Caudate nucleus (tissue), 63 donors: ENCODE measurements at places on chromosomes 7 and 10.

GRCh38 chr7:45390180-45390579, 184.0 kb upstream of the ADCY1 start:
- DNase-seq, result no peak

DNA sequence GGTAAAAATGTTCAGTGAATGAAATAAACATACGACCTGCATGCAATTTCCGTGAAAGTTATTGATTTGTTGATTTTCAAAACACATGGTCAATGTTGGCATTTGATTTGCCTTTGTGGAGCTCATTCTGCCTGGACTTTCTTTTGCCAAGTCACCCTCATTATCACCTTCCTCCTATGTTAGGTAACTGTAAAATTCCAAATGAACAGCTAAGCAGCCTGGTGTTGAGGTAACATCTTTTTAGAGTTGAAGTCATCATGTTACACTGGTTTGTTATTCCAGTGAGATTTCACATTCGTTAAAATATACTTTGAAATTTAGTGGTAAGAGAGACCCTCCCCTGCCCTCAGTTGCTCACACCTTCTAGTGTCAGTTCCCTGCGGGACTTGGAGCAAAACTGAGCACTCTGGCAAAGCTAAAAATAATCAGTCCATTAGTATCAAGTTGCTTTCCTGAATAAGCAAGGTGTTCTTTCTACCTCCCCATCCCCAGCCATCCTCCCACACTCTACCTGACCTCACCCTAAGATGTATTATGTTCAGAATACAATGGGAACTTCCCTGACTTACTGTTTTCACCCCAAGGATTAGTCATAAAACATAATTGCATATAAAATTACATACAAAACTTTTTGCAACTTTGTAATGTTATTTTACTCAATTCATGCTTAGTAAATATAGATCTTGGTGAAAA, 283.3 kb upstream of the SEMA3A start:
- DNase-seq, result no peak

- no peak for DNase-seq
Measured at GRCh38 chr7:130369831-130370550, 10.3 kb upstream of the CPA1 start.

DNA sequence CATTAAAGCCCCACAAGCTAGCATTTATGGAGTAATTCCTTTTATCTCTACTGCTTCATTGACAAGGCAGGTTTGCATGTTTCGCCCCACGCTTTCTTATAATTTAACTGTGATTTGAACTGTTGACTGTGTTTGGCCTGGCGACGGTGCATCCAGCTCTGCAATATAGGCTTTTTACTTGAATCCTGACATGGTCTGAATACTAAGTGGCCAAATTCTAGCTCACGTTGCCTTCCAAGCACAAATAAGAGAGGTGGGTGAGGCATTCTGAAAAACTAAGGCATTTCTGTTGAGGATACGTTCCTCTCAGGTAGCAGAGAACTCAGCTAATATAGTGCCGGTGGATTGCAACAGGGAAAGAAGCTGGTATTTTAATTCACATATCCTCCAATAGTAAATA, 61.8 kb downstream of the NRP1 start:
- no peak for DNase-seq

- DNase-seq, result no peak
Measured at GRCh38 chr10:44973323-44974081, 5.1 kb downstream of the DEPP1 start.

DNA sequence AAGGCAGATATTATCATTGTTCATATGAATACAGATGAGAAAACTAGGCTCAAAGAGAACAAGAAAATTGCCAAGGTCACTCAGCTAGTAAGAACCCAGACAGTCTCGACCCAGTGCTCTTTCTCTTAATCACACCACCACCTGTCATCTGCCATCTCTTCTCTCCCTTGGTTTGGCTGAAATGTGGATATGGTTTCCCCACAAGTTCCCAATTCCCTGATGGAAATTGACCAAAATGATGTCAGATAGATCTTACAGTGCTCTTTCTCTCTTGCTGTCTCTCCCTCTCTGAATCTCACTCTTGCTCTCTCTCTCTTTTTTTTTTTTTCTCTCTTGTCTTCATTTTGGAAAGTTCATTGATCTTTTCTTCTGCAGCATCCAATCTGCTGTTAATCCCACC, 9.1 kb downstream of the C10orf90 start:
- no peak for DNase-seq

- no peak for DNase-seq
Measured at GRCh38 chr10:103592186-103593021, 98.9 kb downstream of the NEURL1 start.

DNA sequence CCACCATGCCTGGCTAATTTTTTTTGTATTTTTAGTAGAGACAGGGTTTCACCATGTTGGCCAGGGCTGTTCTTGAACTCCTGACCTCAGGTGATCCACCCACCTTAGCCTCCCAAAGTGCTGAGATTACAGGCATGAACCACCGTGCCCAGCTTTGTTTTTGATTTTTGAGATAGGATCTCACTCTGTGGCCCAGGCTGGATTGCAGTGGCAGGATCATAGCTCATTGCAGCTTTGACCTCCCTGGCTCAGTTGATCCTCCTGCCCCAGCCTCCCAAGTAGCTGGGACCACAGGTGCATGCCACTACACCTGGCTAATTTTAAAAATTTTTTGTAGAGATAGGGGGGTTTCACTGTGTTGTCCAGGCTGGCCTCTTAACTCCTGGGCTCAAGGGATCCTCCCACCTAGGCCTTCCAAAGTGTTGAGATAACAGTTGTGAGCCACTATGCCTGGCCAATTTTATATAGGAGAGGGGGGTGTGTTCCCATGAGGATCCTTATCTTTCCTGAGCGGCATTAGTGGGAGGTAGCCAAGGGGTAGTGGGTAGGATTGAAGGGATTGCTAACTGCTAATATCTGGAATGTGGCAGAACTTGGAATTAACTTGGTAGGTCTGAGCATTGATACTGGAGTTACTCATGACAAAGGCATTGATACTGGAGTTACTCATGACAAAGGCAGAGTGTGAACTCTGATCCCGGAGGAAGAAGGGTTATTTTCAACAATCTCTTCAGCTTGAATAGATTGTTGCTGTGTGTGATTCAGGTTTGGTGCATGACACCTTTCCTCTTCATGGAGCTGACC, 1.0 kb upstream of the NOLC1 start:
- DNase-seq, result no peak

GRCh38 chr10:59388671-59388976, 26.3 kb upstream of the FAM13C start:
- no peak for DNase-seq

DNA sequence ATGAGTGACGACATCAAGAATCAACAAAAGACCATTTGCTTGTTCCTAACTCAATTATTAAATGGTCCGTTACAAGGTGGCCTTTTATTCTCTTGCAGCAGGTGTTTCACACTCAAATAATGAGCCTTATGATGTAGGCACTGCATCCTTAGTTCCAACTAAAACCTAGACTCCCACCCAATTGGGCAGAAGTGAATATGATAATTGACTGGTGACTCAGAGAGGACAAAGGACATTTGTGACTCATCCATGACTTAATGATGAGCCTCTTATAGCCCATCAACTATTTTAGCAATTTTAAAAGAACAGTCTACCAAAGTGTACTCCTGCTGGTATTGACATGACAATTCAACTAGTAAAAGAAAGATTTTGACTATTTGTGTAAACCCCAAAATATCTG, 1027.8 kb upstream of the PHF14 start:
- no peak for DNase-seq

DNA sequence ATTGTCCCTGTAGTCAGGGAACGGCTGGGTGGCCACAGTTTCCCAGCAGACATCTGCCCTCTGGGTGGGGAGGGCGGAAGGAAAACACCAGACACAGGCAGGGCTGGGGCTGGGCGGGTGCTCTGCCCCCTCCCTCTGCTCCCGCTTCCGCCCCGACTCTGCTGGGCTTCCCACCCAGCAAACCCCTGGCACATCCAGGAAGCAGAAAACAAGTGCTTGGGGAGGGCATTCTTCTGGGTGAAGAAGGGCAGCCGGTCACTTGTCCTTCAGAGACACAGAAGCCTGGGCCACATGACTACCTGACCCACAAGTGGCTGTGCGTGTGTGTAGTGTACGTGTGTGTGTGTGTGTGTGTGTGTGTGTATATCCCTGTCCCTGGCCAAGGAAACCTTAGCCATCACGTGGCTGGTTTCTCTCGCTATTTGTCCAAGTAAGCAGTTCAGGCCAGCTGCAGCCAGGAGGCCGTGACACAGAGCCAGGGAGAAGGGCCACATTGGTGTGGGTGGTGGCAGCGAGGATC, 77.9 kb downstream of the ZMIZ1 start:
- no peak for DNase-seq

DNA sequence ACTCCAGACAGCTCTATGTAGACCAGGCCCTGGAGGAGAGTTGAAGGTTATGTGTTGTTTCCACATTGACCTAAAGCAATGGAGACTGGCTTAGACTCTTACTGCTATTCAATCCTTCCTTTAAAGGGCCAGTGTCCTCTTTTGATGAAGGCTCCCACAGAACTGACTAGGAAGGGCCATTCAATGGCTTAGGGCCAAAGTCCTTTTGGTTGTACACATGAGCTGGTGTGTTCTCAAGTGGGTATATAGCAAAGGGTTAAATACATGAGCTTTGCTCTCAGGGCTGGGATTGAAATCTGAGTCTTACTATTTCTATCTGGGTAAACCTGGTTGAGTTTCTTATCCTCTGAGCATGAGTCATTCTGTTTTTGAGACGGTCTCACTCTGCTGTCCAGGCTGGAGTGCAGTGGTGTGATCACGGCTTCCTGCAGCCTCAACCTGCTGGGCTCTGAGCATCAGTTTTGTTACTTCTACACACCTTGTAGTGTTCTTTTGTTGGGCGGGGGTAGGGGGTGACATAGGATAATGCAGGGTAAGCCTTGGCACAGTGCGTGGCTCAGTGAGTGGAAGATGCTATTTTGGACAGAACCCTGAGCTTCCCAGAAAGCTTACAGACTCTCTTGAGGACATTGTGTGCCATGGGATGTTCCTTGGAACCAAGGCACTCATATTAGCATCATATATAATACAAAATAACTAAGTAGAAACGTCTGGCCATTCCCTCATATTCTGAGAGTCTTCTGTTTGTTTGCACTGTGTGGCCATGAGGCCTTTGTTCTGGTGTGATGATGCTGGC, 90.1 kb downstream of the ABCC2 start:
- DNase-seq, result no peak

DNA sequence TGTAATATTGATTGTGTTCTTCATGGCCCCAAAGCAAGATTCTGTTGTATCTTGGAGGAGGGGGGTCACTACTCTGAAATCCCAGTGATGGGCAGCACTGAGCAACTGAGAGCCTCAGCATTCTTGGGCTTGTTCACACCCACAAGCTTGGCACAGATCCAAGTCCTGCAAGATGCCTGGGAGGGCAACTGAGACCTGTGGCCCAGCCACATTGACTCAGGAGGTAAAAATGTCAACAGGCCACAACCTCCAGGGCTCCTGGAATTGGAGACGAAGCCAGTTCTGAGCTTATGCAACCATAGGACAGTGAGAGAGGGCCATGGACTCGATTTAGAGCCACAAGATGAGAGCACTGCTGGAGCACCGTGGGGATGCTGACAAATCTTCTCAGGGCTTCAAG, 3.1 kb upstream of the DOCK1 start:
- no peak for DNase-seq

GRCh38 chr7:147639037-147639436, 951.5 kb upstream of the C7orf33 start:
- DNase-seq, result no peak

GRCh38 chr10:3750006-3750816, 34.8 kb downstream of the KLF6 start:
- DNase-seq, result no peak

- DNase-seq, result no peak
Measured at GRCh38 chr7:41051062-41051461, 651.8 kb downstream of the INHBA start.

GRCh38 chr7:73521636-73522104, 423 bp downstream of the BAZ1B start:
- DNase-seq, result peak; percentile 66

DNA sequence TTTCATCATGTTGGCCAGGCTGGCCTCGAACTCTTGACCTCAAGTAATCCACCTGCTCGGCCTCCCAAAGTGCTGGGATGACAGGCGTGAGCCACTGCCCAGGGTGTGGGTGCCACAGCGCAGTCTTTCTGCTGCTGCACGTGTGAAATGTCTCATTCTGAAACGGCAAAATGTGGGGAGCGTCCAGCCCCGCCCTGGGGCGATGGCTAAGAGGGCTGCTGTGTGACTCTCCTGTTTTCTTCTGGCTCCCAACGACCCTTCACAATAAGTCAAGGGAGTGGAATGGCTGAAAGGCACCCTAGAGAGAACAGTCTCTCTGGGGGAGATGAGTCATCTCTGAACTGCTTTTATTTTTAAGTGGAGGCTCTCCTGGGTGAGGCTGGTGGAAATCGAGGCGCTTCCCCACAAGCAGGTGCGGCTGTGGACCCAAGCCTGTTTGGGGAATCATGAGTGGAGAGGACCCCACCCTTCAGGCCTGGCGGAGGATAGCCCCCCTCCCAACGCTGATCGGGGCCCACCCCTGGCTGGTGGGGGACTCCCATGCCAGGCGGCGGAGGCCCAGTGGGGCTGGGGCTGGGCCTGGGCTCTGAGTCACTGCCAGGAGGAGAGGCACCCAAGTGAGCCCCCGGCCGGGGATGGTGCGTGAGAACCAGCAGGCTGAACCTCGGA, 18.0 kb downstream of the ADAP1 start:
- DNase-seq, result no peak

GRCh38 chr7:65379318-65379717, 5.7 kb downstream of the ZNF92 start:
- no peak for DNase-seq

- no peak for DNase-seq
Measured at GRCh38 chr7:1749351-1749863, 79.3 kb downstream of the ELFN1 start.

GRCh38 chr10:93488956-93489528, 6.9 kb upstream of the MYOF start:
- no peak for DNase-seq

- DNase-seq, result no peak
Measured at GRCh38 chr7:31023877-31024276, 28.2 kb upstream of the ADCYAP1R1 start.

DNA sequence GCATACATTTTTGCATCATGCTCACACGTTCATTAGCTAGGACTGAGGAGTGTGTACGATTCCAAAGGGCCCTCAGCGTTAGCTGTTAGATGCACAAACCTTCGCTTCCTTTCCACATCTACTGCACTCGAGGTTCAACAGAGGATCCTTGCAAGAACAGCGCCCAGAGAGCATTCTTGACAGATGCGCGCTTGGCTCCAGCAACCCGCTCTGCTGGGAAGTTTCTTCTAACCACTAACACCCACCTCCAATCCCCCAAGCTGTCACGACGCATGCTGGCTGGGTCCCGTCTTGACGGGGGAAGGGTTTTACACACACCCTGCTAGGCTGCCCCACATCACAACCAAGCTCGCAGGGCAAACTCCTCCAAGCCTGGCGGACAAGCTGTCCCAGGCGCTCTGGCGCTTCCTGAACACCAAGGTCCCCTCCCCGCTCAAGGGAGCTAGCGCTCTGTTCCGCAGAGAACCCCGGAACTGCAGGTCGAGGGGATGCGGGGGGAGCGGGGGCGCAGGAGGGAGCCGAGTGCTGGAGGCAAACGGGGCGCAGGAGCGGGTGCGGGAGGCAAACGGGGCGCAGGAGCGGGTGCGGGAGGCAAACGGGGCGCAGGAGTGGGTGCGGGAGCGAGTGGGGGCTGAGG, 653 bp upstream of the ADRB1 start:
- peak; percentile 64 for DNase-seq

- no peak for DNase-seq
Measured at GRCh38 chr7:133114519-133114918, 32.6 kb upstream of the CHCHD3 start.
